Activated CD4-positive, CD25-positive, alpha-beta regulatory T cell (primary cell): ENCODE measurements at places on chromosomes 16 and 17.

- DNase-seq = no peak
Measured at GRCh38 chr17:44971776-44972483, 3.8 kb upstream of the C1QL1 start.

- DNase-seq = no peak
Measured at GRCh38 chr16:46736695-46737094, 11.4 kb downstream of the MYLK3 start.

DNA sequence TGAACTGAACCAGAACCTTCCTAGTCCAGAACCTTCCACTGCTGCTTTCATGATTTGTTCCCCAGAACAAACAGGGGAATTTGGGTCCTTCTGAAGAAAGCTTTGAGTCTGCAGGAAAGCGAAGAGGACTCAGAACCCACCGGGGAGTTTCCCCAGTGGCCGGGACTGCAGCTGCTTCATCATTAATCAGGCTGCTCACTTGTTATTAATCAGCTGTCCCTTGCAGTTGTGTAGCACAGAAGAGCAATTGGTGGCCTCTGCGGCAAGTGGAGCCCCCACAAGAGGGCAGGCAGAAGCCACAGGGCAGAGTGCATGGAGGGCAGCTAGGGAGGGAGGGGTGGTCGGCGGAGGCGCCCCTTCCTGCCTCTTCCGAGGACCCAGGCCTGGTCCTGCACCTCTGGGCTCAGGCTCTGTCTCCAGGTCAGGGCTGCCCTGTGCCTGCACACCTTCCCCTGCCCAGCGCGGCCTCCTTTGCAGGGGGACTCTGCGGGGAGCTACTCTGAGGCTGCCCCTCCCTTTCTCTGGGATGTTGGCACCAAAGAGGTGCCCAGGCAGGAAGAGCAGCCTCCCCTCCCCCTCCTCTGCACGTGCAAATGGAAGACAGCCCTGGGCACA, 6.9 kb downstream of the CCL17 start:
- no peak for DNase-seq

DNA sequence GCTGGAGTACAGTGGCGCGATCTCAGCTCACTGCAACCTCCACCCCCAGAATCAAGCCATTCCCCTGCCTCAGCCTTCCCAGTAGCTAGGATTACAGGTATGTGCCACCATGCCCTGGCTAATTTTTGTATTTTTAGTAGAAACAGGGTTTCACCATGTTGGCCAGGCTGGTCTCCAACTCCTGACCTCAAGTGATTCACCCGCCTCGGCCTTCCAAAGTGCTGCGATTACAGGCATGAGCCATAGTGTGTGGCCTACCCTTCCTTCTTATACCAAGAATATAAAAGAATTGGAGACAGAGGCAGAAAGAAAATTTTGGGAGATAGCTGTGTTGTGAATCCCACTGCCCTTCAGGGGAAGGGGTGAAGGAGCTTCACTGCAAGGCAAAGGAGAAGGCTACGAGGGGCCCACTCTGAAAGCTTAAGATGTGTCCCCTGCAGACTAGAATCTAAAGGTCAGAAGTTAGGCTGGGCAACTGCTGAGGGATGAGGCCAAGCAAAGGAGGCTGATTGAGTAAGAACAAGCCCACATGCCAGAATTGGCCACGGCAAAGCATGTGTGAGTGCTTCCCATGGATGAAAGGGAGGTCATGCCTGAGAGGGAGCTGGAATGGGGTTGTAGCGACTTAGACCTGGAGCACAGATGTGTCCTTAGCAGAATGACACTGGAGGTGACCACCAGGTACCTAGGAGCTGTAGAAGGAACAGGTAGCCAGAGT, 8.4 kb upstream of the CRYBA1 start:
- DNase-seq = no peak

DNA sequence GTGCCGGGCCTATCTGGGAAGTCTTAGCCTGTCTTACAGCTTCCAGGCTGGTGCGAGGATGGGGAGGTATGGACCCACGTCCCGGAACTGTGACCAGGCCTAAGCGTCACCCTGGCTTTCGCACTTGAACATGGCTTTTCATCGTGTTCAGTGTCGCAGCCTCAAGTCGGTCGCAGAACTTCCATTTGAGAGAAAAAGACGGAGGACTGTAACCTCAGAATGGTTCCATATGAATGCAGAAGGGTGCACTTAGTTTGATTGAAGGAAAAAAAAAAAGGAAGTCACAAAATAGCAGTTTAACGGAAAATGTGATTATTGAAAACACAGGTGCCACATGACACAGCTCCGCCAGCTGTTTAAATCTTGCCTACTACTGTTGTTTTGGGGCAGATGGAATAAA, 30.2 kb upstream of the JPT2 start:
- DNase-seq = no peak

DNA sequence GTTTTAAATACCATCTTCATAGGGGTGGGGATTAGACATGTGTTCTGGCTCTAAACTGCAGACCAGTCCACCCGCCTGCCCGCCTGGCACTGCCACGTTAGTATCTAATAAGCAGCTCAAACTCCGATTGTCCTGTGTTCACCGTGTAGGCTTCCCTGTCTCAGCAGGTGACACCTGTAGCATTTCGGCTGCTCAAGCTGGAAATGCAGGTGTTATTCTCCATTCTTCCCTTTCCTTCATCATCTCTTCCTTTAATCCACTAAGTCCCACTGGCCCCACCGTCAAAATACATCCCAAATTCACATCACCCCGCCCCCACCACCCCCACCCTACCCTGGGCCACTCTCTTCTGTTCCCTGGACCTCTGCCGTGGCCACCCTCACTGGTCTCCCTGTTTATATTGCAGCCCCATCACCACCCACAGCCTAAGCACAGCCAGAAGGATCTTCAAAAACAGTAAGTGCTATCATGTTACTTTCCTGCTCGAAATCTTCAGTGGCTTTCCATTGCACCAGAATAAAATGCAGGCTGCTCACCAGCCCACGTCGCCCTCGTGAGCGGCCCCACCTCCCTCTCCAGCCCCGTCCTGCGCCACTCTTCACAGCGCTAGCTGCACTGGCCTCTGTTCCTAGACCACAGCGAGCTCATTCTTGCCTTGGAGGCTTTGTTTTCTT, 65.1 kb downstream of the RTN4RL1 start:
- no peak for DNase-seq

DNA sequence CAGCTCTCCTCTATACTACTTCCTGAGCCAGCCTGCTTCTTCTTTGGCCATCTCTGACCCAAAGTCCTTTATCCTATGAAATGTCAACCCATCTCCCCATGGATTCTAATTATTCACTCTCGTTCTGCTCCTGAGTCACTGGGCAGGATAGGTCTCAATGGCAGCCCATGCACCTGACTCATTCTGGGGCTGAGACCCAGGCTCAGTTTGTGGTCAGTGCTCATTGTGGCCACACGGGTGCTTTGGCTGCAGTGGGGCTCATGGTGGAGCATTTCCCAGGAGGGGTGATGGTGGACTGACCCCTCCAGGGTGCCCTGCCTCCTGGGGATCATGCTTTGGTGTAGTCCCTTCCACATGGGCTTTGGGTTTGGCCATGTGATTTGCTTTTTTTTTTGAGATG, 154.8 kb upstream of the WSCD1 start:
- DNase-seq = no peak

DNA sequence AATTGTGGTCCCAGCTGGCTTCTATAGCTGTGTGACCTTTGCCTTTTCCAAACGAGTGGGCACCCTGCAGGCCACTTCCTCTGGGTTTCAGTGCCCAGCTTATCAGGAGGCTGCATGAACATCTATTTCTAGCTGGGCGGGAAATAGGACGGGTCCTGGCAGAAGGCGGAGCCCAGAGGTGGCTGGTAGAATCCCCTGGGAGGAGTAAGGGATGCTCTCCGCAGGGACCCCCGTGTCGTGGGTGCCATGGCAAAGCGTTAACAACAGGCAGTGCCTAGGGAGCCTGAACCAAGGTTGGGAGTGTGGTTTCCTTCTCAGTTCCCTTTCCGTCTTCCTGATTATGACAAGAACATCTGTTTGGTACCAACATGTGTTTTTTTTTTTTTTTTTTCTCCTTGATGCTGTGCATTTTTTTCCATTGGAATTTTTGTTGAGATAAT, 58.2 kb downstream of the PLCG2 start:
- DNase-seq = no peak

- DNase-seq = no peak
Measured at GRCh38 chr17:72512649-72513556, 392.1 kb downstream of the SOX9 start.

DNA sequence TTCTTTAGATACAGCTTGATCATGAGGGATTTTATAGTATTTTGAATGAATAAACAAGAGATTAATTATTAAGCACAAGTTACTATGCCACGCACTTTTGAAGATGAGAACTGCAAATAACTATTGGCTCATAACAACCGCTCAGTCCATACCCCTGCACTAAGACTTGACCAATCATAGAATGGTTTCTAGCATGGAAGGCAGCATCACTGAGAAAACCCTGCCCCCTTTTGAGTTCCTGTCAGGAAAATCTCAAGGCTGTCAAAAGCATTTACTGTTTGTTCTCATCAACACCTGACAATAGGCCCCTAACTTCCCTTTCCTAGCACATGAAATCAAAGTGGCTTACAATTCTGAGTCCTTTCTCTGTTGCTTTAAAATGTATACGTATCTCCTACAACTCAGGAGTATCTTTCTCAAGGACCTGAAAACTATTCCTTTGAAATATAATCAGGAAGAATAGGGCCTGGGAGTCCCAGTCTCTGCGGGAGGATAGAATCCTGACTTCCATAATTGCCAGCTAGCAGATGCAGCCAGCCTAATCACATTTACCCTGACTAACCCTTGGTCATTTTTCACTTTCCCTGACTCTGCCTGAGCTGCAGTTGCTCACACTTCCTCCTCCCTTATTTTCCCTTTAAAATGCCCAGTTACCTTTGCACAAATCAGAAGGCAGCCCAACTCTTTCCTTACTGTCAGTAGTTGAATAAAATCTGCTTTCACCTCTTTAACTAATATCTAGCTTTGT, 9.1 kb upstream of the MMD start:
- no peak for DNase-seq

- DNase-seq = no peak
Measured at GRCh38 chr16:87684106-87684677, 81.6 kb downstream of the KLHDC4 start.

DNA sequence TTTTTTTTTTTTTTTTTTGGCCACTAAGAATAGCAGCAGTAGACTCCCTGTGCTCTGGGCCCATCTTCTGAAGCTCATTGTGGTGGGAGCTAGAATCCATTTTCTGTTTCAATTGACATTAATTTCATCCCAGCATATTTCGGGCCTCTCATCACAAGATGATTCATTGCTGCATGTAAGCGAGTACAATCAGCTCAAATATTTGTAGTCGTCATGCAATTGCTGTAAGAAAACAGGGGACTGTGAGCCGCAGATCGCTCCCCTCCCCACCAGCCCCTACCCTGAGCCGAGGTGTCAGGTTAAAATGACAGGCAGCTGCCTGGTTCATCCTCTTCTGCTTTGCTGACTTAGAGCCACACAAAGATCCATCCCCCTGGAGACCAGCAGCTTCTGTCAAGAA, 358.8 kb upstream of the CDH5 start:
- no peak for DNase-seq

GRCh38 chr16:14003074-14003570, 68.0 kb upstream of the MRTFB start:
- no peak for DNase-seq

DNA sequence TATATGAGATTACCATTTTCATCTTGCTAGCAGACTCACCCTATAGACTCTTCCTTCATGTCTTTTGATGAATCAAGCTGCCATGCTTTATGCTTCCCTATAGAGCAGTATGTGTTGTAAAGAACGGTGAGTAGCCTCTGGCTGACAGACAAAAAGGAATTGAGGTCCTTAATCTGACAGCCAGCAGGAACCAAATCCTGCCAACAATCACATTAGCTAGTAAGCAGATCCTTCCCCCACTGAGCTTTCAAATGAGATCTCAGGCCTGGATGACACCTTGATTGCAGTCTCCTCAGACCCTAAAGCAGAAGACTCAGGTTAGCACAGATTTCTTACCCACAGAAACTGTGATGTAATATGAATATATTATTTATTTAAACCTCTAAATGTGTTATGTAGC, 577.0 kb downstream of the CDH11 start:
- DNase-seq = no peak

DNA sequence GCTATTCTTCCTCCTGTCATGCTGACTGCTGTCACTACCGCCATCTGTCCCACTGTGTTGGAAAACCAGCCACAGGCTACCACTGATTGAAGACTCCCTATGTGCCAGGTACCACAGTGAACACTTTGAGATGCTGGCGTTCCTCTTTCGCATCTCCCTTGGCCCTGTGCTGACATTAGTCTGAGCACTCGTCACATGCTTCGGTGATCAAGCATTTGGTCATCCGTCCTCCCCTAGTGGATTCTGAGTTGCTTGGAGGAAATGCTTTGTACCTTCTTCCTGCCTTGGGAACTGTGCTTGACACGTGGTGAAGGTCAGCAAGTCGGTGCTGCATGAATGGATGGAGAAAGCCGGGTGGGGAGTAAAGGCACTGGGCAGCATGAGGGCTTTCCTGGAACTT, 260.1 kb downstream of the SNX29 start:
- no peak for DNase-seq

GRCh38 chr17:44065668-44066203, 735 bp downstream of the LSM12 start:
- DNase-seq = no peak

DNA sequence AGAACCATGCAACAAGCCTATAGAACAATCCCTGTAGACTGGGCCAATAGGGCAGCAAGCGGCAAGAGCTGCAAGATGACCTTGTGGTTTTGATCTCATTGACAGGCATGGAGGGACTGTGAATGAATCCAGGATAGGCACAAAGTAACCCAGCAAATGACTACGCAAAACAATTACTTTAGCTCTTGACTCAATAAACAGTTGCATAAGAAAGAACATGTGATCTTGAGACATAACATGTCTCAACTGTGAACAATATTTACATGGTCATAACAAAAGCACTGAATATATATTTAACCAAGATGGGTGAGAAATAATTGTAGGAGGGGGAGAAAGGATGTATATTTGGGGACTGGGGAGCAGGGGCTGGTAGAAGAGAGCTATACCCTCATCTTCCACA, 313.7 kb upstream of the CDH5 start:
- DNase-seq = no peak

- no peak for DNase-seq
Measured at GRCh38 chr17:63358111-63358839, 87.8 kb downstream of the CYB561 start.

DNA sequence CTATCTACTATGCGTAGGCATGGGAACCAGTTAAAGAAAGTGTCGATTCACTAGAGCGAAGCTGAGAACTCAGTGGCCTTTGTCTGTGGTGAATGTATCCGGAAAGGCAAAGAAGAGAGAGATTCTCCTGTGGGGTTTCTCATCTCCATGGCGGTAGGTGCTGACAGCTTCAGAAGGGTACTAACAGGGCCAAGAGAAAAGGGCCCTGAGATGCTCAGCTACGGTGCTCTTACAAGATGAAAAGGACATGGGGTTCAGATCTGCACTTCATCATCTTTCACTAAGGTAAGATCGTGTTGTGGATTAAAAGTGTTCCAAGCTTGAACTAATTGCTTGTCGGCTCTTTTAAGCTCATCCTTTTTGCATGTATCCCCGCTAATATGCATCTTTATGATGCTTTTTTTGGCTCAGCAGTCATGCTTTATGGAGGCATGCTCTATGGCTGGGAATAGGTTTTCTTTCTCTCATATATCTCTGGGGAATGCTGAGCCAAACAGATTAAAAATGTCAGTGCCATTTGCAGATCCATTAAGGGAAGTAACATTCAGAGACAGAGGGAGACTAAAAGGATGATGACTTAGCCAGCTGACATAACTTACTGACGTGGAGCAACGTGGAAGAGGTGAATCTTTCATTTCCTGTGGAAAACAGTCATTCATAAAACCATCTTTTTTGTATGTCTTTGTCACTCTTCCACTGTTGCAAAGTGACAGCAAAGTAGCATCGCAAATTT, 29.9 kb downstream of the KCNJ16 start:
- no peak for DNase-seq

- no peak for DNase-seq
Measured at GRCh38 chr17:81890447-81891302, 711 bp downstream of the ALYREF start.
